ENCODE measurements at places on chromosomes 4 and X.

DNA sequence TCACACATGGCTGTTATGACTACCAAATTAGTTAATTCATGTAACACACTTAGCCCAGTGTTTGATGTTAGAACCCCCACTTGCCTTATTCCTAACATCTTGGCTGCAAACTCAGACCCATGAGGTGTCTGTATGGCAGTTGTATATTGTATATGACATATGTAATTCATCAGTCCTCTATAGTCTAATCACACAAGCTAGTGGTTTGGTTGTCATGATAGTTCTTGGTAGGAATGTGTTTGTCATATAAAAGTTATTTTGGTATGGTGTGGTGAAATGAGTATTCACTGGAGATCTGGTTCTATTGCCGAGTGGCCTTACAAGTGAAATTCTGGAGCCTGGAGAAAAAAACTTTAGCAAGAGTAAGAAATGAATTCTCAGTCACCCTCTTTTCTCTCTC lies 149.2 kb downstream of the AWAT2 start:
- DNase-seq = no peak

- no peak for DNase-seq
Observed at GRCh38 chrX:106467422-106467821, 144.4 kb upstream of the RADX start.

GRCh38 chrX:49627086-49627777 lies 28.4 kb downstream of the GAGE1 start:
- peak; percentile 14 for DNase-seq

- DNase-seq = no peak
Observed at GRCh38 chr4:110613745-110614144, 9.1 kb downstream of the PITX2 start.

- no peak for DNase-seq
Observed at GRCh38 chr4:52477191-52477780, 181.8 kb downstream of the USP46 start.

GRCh38 chr4:13793020-13793710 lies 165.6 kb upstream of the BOD1L1 start:
- DNase-seq = no peak

GRCh38 chr4:186392017-186392416 lies 126.0 kb downstream of the F11 start:
- DNase-seq = no peak

GRCh38 chr4:158766434-158767044 lies 2.3 kb upstream of the FNIP2 start:
- DNase-seq = no peak

DNA sequence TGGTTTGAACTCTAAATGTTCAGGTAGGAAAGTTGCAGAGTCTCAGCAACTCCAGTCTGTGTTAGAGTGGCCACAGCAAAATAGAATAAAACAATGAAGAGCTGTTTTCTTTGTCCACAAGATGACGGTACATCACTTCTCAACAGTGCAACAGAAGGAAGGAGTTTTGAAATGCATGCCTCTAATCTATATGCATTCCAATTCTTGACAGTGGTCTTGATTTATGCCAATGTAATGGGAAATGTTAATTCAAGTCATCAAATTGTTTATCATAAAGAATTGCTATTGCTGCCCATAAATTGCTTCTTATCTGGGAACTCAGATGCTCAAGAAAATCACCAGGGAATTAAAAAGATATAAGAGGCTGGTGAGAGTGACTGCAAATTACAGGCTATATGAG lies 195.5 kb upstream of the PRPS2 start:
- DNase-seq = no peak

DNA sequence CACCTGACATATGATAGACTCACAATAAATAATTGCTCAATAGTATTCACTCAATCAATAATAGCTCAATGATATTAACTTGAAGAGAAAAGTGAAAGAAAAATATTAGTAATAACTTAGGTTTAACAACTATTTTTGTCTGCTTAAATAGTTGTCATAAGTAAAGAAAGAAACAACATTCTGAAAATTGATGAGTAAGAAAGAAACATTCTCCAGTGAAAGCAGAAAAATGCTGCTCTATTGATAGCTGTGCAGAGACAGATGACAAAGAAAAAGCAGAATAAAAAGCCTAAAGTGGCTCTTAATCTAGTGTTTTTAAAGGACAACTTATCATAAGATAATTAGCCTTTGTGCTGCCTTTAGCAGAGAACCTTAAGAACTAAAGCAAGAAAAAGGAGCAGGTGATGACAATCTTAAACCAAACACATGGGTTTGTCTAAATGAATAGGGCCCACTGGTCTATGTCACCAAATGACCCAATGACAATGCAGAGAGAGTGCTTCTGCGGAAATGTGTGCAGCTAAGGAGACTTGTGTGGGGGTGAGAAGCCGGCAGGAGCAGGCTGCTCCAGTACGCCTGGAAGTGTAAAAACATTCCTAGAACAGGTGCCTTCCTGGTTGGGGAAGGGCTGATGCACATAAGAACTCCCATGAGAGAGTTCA lies 13.2 kb downstream of the HS3ST1 start:
- no peak for DNase-seq

DNA sequence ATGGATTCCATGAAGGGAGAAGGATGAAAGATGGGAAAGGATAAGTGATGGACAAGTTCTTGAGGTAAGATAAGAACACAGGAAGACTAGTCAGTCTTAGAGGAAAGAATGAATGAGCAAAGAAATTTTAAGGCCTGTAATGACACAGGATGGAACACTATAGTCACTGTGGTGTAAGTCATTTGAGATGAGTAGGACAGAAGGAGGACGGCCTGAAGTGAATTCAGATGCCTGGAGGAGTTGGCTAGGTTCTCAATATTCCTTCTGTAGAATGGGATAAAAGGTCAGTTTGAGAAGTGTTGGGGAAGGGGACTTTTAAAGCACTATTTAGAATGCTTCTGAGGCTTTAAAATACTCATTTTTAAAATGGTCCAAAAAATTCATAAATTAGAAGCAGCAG lies 3.9 kb downstream of the MSMO1 start:
- DNase-seq = no peak

DNA sequence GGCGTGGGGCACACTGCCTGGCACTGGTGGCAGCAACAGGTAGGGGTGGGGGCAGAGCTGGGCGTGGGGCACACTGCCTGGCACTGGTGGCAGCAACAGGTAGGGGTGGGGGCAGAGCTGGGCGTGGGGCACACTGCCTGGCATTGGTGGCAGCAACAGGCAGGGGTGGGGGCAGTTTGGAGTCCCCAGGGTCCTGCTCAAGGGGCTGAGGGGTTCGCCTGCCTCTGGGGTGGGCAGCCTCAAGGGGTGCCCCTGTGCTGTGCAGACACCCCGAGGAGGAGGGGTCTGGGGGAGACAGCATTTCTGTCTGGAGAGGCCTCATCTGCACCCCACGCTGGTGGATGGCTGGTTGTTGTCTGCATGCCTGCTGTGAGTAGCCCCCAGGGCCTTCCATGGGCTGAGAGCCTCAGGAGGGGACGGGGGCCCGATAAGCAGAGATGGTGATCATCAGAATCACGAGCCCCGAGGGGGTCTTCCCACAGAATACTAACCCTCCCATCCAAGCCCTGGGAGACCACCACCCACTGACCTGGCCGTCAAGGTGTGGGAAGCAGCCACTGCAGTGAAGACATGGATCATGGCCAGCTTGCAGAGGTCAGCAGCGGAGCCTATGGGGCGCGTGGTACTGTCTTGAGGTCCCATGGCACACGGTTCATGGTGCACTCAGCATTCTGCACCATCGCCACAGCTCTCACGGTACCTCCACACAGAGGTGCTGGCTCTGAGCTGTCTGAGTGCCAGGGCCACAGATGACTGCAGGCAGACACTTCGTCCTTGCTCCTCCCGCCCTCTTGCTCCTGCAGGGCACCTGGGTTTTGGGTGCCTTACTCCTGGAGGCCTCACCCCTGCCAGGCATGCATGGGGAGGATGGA lies 21.5 kb downstream of the NAT8L start:
- no peak for DNase-seq

DNA sequence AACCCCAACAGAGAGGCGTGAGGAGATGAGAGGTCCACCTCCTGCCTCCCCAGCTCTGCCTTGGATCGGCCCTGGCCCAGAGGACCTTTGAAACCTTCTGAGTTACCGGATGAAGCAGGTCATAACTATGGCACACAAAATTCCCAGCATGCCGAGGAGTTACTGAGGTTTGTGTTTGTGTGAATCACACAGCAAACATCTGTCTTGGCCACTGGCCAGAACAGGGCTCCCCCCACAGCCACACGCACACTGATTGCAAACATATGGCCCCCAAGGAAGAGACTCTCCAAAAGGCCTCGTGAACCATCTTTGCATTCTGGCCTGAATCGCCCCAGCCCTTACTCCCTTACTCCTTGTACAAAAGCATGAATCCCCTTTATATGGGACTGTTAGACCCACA lies 18.9 kb downstream of the RPS4X start:
- DNase-seq = no peak

DNA sequence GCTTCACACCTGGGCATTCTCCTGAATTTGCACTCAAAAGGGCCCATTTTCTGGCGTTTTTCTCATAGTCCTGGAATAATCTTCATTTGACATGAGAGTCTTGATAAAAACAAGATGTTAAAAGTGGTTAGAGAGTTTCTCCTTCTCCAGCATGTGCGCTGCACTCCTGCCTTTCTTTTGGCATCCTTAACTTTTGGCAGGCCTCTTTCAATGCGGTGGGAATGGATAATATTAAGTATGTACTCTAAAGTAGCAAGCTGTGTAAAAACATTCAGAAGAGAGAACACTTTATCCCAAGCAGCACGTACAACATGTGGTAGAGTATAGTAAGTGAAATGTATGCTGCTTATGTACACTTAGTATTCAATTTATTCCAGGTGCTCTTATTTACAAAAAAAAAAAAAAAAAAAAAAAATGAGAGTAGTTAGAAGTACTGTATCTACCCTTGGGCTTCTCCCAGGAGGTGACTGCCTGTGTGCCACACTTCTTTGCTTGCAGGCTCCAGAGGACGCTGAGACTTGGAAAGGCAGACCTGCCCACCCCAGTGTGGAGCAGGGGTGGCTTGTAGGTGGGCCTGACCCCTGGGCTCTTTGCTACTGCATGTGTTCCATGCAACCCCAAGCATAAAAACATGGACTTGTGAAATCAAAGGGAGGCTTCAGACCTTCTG lies 3.9 kb downstream of the FGF2 start:
- no peak for DNase-seq

DNA sequence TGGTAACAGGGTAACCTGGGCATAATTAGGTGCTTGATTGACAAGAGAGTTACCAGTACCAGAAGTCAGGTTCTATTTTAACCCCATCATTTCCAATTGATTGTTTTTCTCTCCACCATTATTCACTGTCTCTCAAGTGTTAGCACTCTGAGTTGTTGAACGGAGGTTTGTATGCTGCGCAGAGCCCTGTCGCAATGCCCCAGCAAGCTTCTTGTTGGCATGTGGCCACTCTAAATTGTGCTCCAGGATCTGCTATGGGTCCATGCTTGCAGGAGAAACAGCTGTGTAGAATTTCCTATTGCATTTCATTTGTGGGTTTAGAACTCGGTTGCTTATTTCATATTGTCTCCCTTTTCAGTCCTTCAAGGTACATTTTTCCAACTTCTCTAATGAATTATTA lies 98.2 kb downstream of the KLHL8 start:
- DNase-seq = no peak

DNA sequence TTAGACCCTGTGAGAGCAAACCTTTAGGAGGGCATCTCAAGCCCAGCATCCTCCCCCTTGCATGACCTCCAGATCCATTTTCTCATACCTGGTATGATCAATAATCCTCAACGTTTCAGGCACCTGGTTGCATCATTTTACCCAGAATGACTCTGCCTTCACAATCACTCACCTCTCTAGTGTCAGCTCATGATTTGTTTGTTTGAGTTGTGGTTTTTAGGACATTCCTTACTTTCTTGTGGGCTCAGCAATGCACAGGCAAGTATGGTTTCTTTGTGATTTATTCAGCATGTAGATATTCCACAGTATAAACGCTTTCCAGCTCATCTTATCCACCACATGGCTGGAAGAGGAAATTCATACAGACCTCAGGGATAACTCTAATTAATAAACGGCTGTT lies 93.6 kb upstream of the CPEB2 start:
- no peak for DNase-seq

- DNase-seq = no peak
Observed at GRCh38 chr4:19694812-19695211, 556.9 kb upstream of the SLIT2 start.

DNA sequence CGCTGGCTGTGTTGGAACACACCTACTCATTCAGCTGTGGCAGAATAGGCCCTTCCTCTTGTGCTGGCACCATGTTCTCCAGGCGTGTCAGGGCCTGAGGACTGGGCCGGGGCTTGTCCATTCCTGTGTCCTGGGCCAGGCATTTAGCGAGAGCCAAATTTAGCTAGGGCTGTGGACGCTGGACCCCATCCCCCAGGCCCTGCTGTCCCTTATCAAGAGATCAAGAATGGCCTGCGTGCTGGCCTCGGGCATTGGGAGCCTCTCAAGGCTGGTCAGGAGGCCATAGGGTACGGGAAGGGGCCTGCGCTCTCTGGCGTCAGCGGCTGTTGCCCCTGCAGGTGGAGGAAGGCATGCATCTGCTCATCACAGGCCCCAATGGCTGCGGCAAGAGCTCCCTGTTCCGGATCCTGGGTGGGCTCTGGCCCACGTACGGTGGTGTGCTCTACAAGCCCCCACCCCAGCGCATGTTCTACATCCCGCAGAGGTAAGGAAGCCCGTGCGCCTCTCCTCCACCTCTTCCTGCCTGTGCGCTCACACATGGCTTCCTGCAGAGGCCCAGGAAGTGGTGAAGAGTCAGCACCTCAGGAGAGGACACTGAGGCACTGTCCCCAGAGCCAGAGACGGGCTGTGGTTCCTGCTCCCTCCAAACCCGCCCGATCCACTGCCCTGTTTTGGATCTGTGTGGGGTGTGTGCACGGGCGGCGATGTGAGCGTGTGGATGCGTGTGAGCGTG lies 15.3 kb downstream of the ABCD1 start:
- DNase-seq = no peak

GRCh38 chr4:128301979-128302378 lies 14.4 kb upstream of the PGRMC2 start:
- DNase-seq = no peak

- DNase-seq = no peak
Observed at GRCh38 chrX:48179691-48180090, 16.9 kb downstream of the SSX5 start.

DNA sequence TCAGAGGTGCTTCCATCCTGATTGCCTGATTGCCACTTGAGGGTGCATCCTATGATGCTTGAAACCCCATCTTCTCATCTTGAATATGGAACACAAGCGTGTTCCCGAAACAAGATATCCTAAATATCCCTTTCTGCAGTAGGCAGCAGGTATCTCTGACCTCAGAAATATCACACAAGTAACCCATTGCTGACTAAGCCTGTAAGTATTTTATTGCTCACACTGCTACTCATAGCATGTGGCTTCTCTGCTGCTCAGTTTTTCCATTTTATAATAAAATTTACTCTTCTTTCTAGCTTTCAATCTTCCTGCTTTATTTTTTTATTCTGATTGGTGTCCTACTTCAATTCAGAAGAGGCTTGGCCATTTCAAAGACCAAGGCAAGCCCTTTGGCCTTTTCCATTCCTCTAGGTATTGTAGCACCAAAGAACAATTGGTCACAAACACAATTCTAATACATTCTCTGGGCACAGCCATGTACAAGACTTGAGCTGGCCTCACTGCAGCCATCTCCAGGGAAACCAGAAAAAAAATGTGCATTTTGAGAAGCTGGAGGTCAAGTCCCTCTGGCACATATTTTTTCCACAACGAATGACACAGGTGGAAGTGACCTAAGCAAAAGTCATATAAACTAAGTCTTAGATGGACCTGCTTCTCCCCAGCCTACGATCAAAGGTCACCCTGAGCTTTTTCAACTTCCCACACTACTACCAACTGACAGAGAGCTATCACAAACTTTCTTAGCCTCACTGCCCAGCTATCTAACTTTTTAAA lies 107.0 kb downstream of the OR13H1 start:
- no peak for DNase-seq

Data from effector CD8-positive, alpha-beta T cell (primary cell).